ENCODE measurements at places on chromosomes 1 and 21.

DNA sequence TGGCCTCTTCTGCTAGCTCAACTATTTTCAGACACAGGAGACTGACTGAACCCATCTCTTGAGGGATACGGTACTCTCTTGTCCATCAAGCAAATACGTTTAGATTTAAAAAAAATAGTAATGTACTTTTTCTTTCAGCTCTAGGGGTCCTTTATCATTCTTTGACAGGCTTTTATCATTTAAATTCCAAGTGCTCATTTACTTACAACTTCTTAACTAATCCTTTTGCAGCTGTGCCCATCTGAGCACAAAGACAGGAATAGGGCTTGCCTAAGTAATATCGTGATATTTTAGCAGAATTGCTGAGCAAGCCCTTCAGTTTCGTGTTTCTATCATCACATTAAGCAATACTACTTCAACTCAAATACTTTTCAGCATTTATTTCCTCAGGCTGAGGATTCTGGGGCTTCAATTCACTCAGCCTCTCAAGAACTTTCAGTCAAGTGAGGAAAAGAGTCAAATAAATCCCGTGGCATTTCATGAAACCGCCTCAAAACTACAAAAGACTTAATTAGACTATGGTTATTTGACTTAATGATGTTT is 317.6 kb downstream of the BACH1 start:
- no peak for DNase-seq

GRCh38 chr1:38246955-38247952 is 200.7 kb upstream of the POU3F1 start:
- peak; percentile 38 for DNase-seq

GRCh38 chr1:214102907-214103306 is 115.1 kb downstream of the PROX1 start:
- no peak for DNase-seq

DNA sequence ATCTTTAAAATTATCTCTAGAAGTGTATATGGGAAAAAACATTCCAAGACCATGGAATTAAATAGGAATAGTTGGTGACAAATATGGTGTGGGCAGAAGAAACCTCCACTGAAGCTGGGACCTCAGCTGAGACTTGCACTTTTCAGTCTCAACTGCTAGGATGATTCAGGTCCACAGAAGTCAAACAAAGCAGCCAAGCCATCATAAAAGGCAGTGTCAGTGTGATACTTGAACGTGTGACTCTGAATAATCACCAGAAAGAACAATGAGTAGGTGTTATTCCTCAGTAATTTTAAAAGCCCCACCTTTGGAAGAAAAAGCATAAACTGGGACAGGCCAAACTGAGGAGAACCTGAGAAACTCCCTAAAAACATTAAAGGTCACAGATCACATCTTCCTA is 90.7 kb downstream of the ZNF281 start:
- no peak for DNase-seq

GRCh38 chr21:42818328-42818749 is 61.0 kb downstream of the WDR4 start:
- no peak for DNase-seq

- no peak for DNase-seq
These were observed 214.4 kb upstream of the DAB1 start for GRCh38 chr1:57638239-57638638.

GRCh38 chr1:107534632-107535031 is 393.8 kb downstream of the NTNG1 start:
- no peak for DNase-seq

DNA sequence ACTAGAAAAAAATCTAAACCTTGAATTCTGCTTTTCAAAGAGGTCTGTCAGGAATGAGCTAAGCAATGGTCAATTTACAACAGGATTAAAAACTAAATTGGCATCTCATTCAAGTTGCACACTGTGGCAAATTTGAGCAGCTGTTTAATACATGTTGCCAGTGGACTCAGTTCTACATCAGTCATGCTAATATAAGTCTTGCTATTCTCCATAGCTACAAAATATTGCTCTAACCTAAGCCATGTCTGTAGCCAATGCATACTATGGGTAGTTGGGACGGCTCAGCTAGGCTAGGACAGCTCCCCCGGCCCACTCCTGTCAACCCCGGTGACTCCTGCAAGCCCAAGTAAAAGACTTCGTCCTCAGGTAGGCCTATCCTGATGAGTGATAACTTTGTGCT is 10.9 kb upstream of the VAV3 start:
- DNase-seq: no peak

DNA sequence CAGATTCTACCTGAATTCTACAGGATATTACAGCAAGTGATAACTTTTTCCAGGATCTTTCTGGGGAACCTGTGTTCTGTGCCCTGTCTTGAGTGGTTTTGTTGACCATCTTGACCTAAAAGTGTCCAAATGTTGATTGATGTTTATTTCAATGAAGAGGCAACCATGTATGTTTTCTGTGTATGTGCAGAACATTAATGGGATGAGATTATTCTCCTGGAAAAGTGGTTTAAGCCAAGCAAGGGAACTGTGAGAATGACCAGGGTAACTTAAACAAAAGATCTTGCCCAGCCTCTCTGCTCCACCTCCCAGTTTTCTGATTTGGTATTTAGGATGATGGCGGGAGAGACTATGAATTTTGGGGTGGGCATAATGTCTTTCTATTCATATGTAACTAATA is 1.0 kb upstream of the SAMD13 start:
- DNase-seq: no peak

DNA sequence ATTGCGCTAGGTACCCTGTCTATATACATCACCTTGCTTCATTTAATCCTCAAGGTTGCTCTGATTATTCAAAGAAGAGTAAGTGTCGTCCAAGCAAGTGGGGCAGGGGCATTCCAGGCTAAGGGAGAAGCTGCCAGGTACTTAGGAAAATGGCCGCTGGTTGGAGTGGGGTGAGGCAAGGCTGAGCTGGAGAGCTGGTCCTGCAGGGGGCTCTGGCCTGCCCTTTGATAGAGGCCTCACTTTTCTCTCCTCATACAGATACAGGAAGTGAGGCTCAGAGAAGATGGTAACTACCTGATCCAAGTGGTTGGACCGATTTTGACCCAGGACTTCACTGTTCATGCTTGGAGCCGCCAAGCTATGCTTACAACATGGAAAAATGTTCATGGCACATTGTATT is 86.9 kb upstream of the ZBTB40 start:
- DNase-seq: no peak

DNA sequence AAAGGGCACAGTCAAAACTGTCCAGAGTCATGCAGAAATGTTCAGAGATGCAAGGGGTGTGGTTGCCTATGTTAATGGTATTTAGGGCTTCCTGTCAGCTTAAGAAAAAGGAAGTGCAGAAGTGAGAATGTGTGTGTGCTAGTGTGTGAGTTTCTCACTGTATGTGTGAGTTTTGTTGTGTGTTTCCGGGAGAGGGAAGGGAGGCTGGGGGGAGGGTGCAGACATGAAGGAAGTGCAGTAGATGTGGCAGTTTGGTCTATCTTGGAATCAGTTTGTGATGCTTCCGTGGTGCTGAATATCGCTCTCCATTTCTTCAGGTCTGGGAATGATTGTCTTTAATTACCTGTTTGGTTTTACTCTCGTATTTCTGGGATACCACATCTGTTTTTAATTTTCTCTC is 16.5 kb upstream of the ATP6V1G3 start:
- no peak for DNase-seq

DNA sequence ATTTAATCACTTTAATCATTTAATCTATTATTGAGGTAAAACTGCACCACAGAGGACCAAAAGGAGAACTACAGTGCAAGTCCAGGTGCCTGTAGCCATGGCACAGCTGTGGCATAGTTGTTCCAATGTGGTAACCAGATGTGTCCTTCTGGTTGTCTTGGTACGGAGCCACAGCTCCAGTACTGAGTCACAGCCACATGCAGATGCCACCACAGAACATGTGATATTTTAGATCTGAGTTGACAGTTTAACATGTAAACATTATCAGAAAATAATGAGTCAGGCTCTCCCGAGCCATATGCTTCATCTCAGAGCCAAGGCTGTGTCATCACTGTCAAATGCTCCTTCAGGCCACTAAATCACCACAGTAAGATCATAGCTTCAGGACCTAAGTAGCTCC is 56.4 kb upstream of the RGS7 start:
- no peak for DNase-seq

DNA sequence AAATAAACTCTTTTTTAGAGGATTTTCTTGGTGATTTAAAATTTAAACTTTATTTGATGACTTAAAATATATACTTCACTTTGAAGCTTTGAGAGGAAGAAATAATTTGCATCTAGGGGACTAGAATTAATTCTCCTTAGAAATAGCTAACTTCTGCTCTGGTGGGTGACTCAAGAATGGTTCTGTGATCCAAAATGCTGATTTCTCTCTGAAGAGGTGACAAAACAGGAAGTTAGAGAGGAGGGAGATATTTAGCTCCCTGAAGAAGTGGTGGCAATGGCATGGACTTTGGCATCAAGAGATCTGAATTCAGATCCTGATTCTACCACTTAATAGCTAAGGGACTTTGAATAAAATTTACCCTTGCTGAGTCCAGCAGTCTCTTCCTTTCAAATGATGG is 125.8 kb upstream of the ATP1B1 start:
- no peak for DNase-seq

DNA sequence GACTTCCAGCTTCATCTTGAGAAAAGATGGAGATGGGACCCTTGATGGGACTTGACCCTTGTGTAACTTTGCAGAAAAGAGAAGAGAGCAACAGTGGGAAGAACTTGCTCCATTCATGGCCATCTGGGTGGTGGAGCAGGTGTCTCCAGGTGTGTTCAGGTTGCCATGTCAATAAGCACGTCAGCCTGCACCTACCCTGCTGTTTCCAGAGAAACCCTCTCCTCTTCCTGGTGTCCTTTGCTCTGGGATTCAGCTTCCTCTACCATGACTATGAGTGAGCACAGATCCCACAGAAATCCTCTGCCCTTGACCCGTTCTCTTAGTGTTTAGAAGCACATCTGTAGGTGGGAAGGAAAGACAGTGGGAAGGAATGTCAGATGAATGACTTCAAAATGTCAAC is 21.8 kb upstream of the OTUD3 start:
- peak; percentile 67 for DNase-seq

- no peak for DNase-seq
These were observed 147.9 kb upstream of the POU3F1 start for GRCh38 chr1:38194472-38194871.

Data from NCI-H146 (cell line).